Naive thymus-derived CD4-positive, alpha-beta T cell (primary cell): ENCODE measurements at places on chromosomes 6 and 20.

DNA sequence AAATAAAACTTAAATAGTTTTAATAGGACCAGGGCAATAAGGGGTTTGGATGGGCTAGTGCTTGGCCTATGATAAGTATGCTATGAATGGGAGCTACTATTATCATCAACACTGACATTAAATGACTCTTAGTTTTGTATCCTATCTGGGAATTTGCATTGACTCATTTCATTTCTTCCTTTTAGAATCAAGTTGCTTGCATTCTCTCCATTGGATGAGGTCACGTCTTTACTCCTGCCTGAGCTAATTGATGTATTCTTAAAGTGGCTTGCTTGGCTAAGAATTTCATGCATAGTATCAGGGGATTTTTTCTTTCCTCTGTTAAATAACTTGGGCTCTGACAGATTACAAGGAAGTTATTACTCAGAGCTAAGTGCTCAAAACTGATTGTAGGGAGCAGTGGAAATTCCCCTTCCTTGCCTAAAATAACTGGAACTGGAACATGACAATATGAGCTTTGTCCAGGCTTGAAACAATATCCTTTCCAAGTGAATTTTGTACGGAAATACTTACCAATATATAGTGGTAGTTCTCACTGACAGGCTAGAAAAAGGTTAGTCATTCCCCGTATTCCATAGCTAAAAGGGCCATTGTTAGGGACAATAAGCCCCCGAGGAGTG lies 169.9 kb downstream of the BCAS1 start:
- DNase-seq = no peak

GRCh38 chr6:55782275-55782674 lies 93.1 kb downstream of the BMP5 start:
- DNase-seq = no peak

GRCh38 chr20:16284385-16285100 lies 288.7 kb downstream of the KIF16B start:
- no peak for DNase-seq

DNA sequence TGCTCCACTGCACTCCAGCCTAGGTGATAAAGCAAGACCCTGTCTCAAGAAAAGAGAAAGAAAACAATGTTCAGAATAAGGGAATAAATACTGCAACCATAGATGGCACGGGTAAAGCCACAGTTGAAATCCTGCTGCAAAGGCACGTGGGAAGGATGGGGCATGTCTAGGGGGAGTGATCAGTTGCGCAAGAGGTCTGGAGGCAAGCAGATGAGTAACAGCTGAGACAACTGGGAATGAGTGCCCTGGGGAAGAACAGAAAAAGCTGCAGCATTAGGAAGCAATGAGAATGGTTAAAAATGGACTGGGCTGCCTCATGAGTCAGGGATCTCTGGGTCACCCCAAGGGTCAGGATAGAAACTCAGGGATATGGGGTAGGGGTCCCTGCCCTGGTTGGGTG lies 96.3 kb downstream of the GMPR start:
- DNase-seq = no peak

GRCh38 chr20:58403272-58403671 lies 14.2 kb downstream of the VAPB start:
- no peak for DNase-seq

- no peak for DNase-seq
These were observed 296.9 kb downstream of the HIVEP2 start for GRCh38 chr6:142648036-142648451.

GRCh38 chr6:80134065-80134464 lies 27.6 kb downstream of the BCKDHB start:
- DNase-seq = no peak

- DNase-seq = no peak
These were observed 13.4 kb upstream of the HSF2 start for GRCh38 chr6:122385857-122386612.

GRCh38 chr20:33915726-33916331 lies 77.9 kb upstream of the RALY start:
- peak; percentile 27 for DNase-seq

GRCh38 chr6:134235937-134236751 lies 81.8 kb downstream of the SGK1 start:
- DNase-seq = no peak

GRCh38 chr6:106715922-106716321 lies 86.5 kb downstream of the QRSL1 start:
- DNase-seq = no peak

DNA sequence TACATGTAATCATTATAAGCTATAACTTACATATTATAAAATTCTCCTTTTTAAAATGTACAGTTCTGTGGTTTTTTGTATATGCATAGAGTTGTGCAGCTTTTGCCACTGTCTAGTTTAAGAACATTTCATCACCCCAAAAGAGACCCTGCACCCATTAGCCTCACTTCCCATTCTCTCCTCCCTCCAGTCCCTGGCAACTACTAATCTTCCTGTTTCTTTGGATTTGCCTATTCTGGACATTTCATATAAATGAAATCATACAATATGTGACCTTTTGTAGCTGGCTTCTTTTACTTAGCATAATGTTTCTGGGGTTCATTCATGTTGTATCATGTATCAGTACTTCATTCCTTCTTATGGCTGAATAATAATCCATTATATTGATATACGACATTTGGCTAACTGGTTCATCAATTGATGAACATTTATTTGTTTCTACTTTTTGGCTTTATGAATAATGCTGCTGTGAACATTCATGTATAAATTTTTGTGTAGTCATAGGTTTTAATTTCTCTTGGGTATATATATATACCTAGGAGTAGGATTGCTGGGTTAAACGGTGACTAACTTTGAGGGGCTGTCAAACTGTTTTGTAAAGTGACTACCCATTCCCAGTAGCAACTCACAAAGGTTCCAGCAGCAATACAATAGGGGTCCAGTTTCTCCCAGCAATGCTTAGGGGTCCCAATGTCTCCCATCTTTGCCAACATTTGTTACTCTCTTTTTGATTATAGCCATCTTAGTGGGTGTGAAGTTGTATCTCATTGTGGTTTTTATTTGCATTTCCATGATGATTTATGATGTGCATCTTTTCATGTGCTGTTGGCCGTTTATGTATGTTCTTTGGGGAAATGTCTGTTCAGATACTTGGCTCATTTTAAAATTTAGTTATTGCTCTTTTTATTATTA lies 10.7 kb downstream of the PTPRA start:
- DNase-seq = no peak

- no peak for DNase-seq
These were observed 157.9 kb downstream of the SYNDIG1 start for GRCh38 chr20:24627291-24627690.

DNA sequence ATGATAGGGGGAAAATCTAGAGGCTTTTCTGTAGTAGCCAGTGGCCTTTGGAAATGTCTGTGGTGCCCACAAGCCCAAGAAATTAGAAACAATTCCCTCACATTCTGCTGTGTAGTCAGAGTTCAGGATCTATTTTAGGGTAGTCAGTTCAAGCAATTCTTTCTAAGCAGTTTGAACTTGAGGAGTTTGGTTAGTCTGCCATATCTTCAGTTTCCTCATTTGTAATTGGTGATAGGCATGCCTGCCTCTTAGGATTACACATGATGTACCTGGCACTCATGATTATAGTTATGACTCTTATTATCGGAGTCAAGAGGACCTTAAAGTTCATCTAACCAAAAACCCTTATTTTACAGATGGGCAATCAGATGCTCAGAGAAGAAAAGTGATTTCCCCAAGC lies 21.2 kb upstream of the MEP1A start:
- DNase-seq = no peak

DNA sequence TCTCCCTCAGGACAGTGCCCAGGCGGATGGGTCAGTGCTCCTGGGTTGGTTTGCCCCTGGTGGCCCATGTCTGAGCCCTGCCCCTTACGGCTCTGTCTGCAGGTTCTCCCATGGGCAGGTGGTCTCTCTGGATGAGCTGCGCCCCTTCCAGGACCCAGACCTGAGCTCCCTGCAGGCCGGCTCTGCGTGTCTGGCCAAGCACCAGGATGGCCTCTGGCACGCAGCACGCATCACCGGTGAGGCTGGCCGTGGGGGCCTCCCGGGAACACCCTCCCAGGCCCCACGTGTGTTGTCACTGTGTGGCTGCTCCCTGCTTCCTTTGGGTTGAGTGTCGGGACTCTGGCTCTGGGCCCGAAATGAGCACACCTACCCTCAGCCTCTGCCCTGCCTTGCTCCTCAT lies 3.3 kb upstream of the LIME1 start:
- no peak for DNase-seq

DNA sequence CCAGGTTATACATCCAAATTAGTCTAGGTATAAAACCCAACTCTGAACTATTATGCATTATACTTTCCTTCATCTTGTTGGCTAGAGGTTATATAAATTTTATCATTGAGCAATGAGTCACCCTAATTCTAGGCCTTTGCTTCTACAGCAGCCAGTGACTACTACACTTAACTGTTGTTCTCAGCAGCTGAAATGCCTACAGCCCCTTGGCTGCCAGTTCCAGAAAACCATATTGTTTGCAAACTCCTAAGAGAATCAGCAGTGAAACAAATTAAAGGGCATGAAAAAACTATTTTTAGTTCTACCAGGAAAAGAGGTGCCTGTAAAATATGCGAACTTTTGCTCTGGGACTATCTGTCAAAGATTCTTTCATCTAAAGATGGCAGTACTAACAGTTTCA lies 292.8 kb downstream of the FRK start:
- no peak for DNase-seq

GRCh38 chr6:169897601-169898358 lies 146.4 kb downstream of the ERMARD start:
- DNase-seq = no peak

GRCh38 chr6:50792771-50793170 lies 25.9 kb upstream of the TFAP2B start:
- DNase-seq = no peak

- DNase-seq = no peak
These were observed 382.5 kb downstream of the EPHA7 start for GRCh38 chr6:93036835-93037234.

DNA sequence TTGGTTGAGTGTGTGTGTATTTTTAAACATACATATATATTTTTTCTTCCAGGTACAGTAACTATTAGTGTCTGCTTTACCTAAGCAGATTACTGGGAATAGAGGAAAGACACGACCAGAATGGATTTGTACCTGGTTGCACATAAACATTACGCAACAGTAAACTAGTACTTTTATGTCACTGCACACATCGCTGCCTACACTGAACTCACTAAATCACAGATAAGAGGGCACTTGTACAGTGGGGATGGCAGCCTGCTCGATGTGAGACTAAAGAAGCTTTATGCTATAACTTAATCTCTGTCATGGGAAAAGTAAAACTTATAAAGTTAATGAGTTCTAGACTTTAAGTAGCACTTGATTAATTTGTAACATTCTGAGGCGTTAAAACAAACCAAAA lies 89.5 kb upstream of the SIM1 start:
- no peak for DNase-seq

DNA sequence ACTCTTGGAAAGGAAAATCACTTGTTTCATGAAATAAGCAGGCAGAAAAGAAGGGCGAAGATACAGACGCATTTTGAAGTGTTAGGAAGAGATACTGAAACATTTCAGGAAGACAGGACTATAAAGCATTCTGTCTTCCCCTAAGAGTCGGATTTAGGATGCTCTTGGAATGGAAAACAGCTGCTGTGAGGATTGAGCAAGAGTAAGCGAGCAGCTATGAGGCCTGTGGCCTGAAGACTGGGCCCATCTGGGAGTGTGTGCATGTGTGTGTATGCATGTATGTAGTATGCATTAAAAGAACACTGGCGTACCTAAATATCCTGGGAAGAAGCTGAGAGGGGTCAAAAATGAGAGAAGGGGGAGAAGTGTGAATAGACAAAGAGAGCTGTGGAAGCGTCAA lies 83.6 kb downstream of the SIM1 start:
- no peak for DNase-seq
